ENCODE measurements at places on chromosomes 6 and 20.
A peak's percentile ranks its signal among the peaks of the same experiment; 100 is the strongest.

- DNase-seq, result no peak
Observed at GRCh38 chr6:150150821-150151646, 8.2 kb downstream of the PPP1R14C start.

DNA sequence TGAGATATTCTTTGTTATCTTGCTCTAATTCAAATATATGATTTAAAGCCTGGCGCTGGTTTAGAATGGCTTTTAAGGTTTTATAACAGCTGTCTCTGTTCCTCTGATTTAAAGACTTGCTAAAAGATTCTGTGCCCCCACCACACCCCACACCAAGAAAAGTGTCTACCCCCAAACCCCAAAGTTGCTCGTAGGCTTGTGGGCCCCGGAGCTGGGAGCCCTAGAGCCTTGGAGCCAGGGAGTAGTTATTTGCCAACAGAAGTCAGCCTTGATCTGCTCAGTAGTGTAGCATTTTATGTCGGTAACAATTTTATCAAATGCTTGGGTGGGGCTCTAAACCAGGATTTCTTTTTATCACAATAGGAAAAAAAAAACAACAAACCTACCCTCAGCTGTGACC is 105.2 kb upstream of the TRAF3IP2 start:
- DNase-seq, result no peak

DNA sequence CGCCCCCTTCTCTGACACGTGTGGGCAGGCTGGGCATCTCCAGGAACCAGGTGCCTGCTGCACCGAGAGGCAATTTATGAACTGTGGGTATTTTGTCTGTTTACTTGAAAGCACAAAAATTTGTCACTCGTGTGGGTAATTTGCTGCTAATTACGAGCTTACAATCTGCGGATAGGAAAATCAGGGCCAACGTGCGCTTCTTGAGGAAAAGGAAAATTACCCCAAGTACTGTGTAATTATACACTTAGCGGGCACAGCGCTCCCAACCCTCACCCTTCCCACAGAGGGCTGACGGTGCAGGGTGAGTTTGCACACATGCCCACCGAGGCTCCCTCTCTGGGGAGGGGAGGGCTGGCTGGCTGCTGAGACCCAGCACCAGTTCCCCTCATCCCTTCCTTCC is 25.3 kb upstream of the MDGA1 start:
- DNase-seq, result no peak

GRCh38 chr6:90918361-90918760 is 331.5 kb upstream of the MAP3K7 start:
- no peak for DNase-seq

DNA sequence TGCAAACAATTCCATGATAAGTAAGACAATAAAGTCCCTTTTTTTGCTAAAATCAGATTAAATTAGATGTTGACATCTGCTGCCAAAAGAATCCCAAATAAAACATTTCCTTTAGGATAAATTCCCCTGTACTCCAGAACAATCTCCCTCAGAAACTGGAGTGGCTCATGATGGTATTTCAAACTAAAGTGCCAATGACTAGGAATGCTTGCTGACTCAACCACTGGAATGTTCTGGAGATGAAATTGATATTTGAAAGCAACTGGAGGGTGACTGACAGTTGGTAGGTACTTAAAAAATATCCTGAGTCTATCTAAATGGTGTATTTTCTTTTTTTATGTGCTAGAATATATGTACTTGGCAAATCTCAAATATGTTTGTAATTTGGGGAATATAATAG is 350.1 kb upstream of the TSHZ2 start:
- DNase-seq, result no peak

GRCh38 chr6:66328200-66328599 is 621.2 kb upstream of the EYS start:
- DNase-seq, result no peak

DNA sequence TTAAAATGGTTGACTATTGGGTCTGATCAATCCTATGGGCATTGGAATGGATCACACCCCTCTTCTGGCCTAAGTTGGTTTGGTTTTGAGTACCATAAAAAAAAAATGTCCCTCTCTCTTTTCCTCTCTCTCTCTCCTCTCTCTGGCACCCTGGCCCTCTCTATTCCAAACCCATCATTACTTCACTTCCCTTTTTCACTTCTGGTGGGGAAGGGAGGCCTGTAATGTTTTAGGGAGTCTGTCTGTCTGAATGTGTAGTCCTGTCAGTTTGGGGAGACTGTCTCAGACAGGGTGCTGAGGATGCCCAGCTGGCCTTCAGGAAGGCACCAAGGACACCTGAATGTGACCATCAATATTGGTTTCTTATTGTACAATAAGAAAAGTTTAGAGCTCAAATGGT is 165.8 kb downstream of the CD24 start:
- no peak for DNase-seq

DNA sequence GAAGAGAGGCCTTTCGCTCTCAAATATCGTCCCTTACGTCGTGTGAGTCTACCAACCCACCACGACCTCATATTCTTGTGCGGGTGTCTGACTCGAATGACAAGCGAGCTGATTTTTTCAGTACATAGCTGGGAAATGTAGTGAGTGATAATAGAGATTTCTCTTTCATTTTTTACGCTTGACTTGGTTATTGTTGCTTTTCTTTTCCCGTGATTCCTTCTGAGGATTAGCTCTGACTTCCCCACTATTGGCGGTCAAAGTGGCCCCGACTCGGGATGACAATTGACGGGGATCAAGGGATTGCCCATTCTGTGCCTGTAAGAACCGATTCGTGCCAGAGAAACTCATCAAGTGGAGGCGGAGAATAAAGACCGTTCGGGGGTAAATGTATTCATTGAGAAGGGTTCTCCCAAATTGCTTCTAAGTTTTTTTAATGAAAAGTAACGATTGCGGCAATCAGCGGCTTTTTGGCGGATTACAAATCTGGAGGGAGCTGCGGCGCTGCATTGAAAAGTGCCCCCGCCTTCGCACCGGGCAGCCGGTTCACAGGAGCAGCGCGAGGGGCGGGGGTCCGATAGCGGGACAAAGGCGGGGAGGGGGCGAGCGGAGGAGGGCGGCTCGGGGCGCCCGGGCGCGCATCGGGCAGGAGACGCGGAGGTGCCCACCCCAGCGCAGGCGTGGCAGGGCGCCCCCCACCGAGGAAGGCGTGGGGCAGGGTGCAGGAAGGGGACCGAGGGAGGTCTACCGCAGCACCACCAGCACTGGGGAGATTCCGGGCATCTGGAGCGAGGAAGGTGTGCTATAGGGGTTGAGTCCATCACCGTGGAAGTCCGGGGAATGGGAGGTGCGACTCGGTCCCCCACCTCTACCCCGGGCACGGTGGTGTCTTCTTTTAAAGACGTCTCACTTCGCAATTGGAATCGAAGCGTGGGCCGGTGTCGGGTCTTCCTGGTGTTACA is 44.5 kb upstream of the OSTM1 start:
- no peak for DNase-seq

GRCh38 chr20:17590245-17590644 is 20.4 kb downstream of the DSTN start:
- no peak for DNase-seq

- DNase-seq, result peak; percentile 71
Observed at GRCh38 chr6:138833816-138834539, 38.1 kb downstream of the ECT2L start.

DNA sequence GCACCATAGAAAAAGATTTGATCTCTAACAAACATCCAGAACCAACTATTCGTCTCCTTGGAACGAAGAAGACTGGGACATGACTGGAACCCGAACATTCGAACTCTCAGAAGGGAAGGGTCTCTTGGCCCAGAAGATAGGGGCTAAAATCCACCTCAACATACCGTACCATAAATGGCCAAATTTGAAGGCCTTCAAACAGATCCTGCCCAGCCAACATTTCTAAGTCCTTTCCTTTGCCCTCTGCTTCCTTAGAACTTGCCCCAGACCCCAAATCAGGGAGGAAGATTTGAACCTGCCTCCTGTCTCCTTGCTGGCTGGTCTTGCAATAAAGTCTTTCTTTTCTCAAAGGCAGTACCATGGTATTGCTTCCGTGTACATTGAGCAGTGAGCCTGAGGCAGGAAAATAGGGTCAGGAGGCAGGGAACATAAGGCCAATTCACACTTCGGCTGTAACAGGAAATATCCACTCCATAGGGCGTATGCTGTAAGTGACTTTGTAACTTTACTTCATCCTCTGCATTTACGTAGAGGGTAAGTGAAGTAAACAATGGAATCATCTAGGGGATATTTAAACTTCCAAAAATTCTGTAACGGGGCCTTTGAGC is 1.8 kb upstream of the PXDC1 start:
- DNase-seq, result no peak

DNA sequence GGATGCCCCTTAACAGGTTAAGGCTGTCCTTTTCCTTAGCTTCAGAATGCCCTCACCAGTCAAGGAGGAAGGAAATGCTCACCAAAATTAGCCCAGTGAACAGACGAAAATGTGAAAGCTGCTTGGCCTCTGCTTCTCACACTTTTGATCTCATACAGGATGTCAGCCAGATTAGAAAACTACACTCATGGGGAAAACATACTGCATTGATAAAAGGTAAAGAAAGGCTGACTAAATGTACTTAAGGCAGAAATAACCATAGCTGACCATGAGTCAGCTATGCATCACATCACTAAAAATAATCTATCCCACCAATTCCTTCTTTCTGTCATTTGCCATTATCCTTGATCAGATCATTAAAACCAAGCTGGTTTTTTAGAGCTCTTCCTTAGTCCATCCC is 198.4 kb upstream of the TENT5A start:
- no peak for DNase-seq

GRCh38 chr6:96853083-96853482 is 15.8 kb upstream of the GPR63 start:
- no peak for DNase-seq

- DNase-seq, result no peak
Observed at GRCh38 chr6:134190883-134191282, 127.0 kb downstream of the SGK1 start.

- no peak for DNase-seq
Observed at GRCh38 chr6:20024316-20024673, 187.1 kb downstream of the ID4 start.

- DNase-seq, result no peak
Observed at GRCh38 chr6:33428966-33429749, 9.3 kb downstream of the SYNGAP1 start.

DNA sequence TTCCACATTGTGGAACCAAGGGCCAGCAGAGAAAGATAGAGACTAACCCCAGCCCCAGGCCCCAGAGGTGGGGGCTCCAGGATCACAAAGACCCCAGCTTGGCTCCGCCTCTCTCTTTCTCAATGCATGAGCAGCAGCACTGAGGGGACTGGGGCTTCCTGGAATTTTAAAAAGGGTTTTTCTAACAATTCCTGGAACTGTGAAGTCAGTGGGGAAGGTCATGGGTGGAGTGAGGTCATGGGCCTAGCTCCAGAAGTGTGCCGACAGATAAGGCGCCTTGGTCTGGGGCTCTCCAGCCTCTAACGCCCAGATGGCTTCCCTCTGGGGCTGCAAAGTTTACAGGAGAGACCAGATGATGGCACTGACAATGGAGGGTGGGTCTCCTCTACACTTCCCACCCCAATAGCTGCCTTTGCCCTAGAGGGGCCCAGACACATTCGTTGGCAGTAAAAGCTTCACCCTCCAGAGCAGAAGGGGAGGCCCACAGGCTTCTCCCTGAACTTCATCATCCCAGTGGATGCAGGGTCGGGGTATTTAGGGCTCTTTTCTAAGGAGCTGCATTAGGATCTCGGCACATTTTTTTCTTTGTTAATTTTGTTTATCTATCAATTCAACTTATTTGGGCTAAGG is 46.9 kb upstream of the CD93 start:
- DNase-seq, result peak; percentile 78

- no peak for DNase-seq
Observed at GRCh38 chr6:10613077-10613476, 81.3 kb downstream of the C6orf52 start.

DNA sequence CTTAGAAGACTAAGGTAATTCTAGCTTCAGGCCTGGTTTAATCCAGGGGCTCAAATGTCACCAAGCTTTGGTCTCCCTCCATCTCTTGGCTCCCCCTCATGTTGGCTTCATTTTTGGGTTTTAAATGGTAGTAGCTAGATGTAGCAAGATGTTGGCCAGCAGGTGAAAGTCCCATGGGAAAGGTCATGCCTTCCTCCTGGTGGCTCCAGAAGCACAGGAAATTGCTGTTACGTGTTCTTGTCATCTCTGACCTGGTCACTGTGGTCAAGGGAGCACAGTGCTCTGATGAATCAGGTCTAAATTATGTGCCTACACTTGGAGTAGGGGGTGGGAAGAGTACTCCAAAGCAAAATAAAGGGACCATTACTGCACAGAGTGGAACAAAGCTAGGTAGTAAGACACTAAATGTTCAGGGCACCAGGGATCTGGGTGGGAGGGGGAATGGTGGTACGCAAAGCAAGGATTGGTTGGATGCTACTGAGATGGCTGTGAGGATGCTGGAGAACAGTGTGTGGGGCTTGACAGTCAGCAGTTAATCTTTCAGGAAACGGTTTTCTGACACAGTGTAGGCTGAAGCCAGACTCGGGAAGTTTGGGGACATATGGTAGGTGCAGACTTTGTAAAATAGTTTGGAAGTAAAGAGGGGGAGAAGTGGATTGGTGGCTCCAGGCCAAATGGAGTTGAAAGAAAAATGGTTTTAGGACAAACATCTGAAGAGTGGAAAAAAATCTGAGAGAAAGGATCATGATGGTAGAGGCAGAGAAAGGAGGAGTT is 30.1 kb downstream of the CDS2 start:
- DNase-seq, result no peak

DNA sequence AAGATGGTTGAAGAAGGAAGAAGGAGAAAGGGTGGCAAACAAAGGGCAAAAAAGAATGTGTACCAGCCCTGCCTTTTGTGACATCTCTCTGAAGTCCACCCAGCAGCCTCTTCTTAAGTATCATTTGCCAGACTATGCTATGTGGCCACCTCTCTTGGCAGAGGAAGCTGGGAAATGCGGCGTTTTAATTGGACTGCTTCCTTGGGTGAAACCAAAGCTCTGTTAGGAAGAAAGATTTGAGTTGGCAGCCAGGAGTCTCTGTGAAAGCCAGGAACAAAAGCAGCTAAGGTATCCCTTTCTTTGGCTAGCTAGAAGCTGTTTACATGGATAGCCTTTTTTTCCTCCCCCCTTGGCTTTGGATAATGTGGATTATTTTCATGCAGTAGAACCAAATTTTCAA is 67.5 kb upstream of the GTSF1L start:
- no peak for DNase-seq

- no peak for DNase-seq
Observed at GRCh38 chr6:76592566-76592965, 520.1 kb upstream of the IMPG1 start.

GRCh38 chr6:3722785-3723184 is 28.7 kb downstream of the PXDC1 start:
- no peak for DNase-seq

- DNase-seq, result no peak
Observed at GRCh38 chr20:56453352-56453751, 15.1 kb upstream of the RTF2 start.

GRCh38 chr6:108661430-108661829 is 100.7 kb downstream of the FOXO3 start:
- DNase-seq, result no peak

All from Right ventricle myocardium superior (tissue), 1 donor.